ENCODE measurements at places on chromosomes 6 and 20.
A peak's percentile ranks its signal among the peaks of the same experiment; 100 is the strongest.

- DNase-seq = no peak
Observed at GRCh38 chr6:168599118-168599494, 158.1 kb downstream of the SMOC2 start.

GRCh38 chr6:163634211-163635171, 220.0 kb downstream of the QKI start:
- DNase-seq = no peak

GRCh38 chr20:10596710-10597121, 77.1 kb downstream of the JAG1 start:
- peak; percentile 95 for DNase-seq

DNA sequence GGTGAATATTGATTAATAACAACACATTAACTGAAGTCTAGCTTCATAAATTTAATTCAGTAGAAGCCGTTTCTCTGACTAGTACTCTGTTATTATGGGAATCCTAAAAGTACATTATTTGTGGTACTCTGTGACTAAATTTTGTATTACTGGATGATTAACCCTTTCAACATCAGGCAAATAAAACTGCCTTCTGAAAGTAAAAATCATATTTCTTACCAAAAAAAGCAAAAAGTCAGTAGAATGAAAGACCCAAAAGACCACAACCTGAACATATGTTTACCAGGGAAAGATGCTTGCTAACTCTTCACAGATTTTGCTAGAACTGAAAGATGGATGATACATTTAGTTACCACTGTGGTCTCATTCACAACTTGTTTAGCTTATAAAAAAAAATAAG, 73.2 kb downstream of the AHI1 start:
- DNase-seq = no peak

GRCh38 chr6:26439151-26440125, 866 bp upstream of the BTN3A3 start:
- DNase-seq = no peak

GRCh38 chr6:44386364-44386928, 1.1 kb upstream of the CDC5L start:
- DNase-seq = no peak

DNA sequence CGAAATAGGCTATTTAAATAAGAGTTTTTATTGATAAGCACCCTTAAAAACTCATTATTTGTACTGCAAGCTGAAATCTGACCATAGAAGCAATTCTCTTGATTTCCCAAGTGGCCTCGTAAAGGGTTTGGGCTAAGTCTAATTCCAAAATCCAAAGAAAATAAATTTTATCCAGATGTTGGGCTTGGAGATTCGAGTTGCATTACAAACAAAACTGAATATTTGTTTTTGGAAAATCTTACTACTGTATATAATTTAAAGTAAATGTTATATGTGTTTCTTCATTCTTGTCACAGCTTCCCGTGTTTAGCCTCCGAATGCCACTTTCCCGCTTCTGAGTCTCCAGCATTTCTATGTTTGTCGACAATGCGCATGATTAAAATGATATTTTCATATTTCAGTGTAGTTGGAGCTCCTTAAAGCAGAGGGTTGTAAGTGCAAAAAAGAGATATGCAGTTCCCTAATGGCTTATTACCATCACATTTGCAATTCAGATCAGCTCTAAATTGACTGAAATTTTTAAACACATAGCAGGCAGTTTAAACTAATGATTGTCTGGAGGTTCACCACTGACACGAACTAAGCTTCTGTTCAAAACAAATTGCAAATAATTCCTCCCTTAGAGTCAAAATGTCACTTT, 47.0 kb downstream of the PRL start:
- DNase-seq = no peak

- no peak for DNase-seq
Observed at GRCh38 chr6:53854843-53855567, 60.2 kb downstream of the LRRC1 start.
